ENCODE measurements at places on chromosomes 7 and 10.

GRCh38 chr7:87935384-87935706 lies 1.3 kb downstream of the ADAM22 start:
- DNase-seq: no peak

GRCh38 chr10:50540826-50541122 lies 83.0 kb downstream of the SGMS1 start:
- no peak for DNase-seq

GRCh38 chr7:76231583-76231982 lies 29.9 kb downstream of the SRRM3 start:
- DNase-seq: no peak

DNA sequence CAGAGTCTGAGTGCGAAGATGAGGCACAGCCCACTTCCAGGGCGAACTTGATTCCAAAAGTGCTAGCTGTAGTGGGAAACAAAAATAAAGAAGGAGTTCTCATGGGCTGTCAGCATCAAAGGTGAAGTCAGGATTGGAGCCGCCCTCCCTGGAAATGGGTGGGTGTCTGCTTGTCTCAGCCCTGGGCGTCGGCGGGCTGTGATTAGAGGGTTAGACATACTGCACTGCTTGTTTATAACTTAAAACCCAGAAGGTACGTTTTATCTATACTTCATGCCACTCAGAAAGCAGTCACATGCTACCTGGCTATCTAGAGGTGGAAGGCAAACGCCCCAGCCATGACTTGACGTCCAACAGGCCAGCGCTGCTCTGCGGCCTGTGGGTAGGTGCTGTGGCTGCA lies 108.7 kb upstream of the NPS start:
- DNase-seq: peak; percentile 59

DNA sequence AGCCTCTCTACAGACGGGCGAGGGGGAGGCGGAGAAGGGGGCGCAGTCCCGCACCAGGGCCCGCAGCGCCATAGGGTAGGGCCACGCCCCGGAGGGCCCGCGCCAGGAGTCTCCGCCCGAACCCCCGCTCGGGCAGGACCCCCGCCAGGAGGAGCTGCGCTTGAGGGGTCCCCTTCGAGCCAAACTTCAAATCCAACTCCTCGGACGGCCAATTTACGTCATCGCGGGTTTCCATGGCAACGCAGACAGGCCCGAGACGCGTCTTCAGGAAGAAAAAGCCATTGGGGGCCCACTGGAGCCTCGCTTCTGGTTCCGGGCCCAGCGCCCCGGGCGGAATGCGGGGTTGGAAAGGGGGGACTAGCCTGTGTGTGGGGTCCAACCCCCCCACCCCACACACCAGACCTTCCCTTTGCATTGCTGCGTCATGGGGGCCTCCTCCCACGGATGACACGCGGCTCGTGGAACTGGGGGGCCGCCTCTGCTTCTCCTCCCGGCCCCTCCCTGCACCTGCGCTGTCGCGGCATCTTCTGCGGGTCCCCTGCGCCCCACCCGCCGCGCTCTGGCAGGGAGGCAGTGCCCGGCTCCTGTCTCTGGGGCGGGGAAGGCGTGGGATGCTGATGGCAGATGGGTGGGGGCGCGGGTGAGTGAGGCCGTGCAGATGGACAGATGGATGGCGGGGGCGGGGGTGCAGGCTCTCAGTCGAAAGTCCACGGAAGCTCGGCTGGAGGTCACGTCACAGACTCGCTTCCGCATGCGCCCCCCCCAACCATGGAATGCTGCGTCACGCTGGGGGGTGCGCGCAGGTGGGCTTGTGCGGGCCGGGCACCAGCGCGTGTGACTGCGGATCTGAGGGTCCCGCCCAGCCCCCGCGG lies 1.2 kb downstream of the CALY start:
- no peak for DNase-seq

DNA sequence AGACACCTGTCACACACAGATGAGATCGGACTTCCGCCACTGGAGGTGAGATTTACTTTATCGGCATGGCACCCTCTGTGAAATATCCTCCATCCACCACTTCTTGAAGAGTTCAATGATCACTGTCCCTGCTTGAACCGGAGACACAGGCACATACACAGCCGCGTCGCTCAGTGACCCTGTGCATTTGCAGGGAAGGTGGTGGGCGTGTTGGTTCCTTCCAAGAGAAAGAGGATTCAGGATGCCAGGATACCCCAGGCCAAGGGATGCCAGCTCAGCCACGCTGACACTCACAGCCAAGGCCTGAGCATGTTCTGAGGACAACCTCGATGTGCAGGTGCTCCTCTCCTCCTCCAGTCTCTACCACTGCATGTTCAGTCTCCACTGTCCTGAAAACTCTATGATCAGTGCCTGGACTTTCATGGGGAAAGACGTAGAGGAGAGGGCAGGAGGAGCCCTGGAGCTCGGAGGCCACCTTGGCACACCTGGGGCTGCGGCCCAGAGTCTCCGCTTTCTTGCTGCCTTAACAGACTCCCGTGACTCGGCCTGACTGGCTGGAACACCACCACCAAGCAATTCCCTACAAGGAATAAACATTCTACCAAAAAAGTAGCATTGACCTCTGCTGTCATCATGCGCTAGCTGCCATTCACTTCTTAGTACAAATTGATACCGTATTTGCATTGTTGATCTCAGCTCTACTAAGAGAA lies 115.2 kb downstream of the TCERG1L start:
- DNase-seq: peak; percentile 55

GRCh38 chr10:29623797-29624196 lies 11.0 kb downstream of the SVIL start:
- no peak for DNase-seq

DNA sequence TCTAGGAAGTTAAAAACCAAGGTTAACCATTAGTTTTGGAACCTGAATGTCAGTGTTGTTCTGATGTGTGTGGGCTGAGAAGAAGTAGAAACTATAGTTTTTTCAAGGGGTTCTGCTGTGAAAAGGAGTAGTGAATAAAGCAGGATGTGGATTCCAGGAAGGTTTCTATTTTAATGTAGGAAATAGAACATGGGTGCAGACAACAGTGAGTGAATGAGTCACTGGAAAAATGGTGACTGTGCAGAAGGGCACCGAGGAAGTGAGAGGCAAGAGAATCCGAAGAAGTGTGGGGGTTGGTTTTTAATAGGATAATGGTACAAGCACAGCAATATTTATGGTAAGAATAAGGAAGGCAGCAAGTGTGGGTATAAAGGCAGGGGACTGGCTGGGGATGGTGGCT lies 120.4 kb downstream of the ARHGAP21 start:
- DNase-seq: no peak

Data from cardiac septum (tissue), 1 donor.